ENCODE measurements at places on chromosomes 2 and 18.

- DNase-seq, result no peak
Measured at GRCh38 chr2:58204195-58204959, 36.7 kb downstream of the FANCL start.

DNA sequence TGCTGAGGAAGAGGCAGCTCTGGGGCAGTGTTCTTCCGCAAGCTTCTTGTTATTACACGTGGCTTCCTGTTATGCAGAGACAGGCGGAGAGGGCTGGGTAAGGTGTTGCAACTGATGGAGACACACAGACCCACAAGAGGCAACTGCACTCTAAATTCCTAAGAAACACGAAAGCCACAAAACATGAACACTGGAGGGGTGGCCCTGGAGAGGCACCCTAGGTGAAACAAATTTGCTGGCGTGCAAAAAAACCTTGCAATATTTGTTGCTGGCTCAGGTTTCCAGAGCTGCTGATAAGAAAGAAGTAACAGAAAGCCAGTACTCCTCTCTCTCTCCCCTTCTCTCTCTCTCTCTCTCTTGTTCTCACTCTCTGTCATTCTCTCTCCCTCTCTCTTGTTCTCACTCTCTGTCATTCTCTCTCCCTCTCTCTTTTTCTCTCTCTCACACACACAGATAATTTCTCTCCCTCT lies 31.8 kb downstream of the ARHGAP25 start:
- no peak for DNase-seq

DNA sequence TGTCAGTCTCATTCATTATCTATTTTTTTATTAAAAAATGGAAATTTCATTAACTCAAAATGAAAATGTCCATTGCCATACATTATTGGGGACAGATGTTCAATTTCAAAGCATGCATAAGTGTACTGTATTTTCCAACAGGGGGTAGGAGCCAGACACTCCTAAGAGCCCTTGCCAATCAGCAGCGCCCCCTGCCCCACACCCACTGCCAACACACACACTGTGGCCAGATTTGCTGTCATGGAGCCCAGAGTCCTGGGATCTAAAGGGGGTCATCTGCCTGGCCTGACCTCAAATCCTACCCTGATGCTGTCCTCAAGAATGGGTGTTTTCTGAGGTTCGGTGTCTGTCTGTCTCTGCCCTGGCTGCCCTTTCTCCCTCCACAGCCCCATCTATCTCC lies 162.2 kb upstream of the TWIST2 start:
- DNase-seq, result no peak

- DNase-seq, result no peak
Measured at GRCh38 chr2:88115825-88116518, 11.9 kb downstream of the FABP1 start.

- no peak for DNase-seq
Measured at GRCh38 chr18:22228976-22229375, 59.6 kb downstream of the GATA6 start.

DNA sequence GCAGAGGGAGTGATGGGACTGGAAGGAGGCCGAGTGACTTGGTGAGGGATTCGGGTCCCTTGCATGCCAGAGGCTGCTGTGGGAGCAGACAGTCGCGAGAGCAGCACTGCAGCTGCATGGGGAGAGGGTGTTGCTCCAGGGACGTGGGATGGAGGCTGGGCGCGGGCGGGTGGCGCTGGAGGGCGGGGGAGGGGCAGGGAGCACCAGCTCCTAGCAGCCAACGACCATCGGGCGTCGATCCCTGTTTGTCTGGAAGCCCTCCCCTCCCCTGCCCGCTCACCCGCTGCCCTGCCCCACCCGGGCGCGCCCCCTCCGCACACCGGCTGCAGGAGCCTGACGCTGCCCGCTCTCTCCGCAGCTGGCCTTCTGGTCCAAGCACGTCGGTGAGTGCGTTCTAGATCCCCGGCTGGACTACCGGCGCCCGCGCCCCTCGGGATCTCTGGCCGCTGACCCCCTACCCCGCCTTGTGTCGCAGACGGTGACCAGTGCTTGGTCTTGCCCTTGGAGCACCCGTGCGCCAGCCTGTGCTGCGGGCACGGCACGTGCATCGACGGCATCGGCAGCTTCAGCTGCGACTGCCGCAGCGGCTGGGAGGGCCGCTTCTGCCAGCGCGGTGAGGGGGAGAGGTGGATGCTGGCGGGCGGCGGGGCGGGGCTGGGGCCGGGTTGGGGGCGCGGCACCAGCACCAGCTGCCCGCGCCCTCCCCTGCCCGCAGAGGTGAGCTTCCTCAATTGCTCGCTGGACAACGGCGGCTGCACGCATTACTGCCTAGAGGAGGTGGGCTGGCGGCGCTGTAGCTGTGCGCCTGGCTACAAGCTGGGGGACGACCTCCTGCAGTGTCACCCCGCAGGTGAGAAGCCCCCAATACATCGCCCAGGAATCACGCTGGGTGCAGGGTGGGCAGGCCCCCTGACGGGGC lies 4.6 kb downstream of the PROC start:
- DNase-seq, result no peak

- no peak for DNase-seq
Measured at GRCh38 chr2:110732422-110733413, at the start of gene ACOXL. Gene ACOXL, plus strand, starts transcription at chr2:110732573. Its CDS starts 35,817 bp downstream, at chr2:110768390.

GRCh38 chr2:29080886-29081743 lies 6.8 kb upstream of the PCARE start:
- DNase-seq, result no peak

- no peak for DNase-seq
Measured at GRCh38 chr2:238602223-238602960, 175.7 kb downstream of the ASB1 start.

- DNase-seq, result peak; percentile 15
Measured at GRCh38 chr2:36294316-36294721, 61.3 kb upstream of the CRIM1 start.

DNA sequence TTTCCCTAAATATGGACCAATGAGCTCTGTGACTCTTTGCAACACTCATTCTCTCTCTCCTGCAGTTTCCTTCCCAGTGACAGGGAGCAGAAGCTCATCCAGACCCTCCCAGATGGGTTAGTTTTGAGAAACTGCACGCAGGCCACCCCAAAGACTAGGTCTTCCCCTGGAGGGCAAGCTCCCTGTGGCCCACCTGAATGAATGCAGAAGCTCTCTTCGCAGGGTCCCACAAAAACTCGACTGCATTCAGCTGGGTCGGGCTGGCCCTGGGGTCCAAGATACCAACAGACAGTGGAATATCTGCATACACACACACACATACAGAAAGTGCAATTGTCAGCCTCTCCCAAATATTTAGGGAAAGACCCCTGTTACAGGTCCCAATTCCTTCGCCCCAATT lies 37.0 kb downstream of the TFCP2L1 start:
- no peak for DNase-seq

- no peak for DNase-seq
Measured at GRCh38 chr18:21799721-21800120, 59.1 kb downstream of the MIB1 start.

DNA sequence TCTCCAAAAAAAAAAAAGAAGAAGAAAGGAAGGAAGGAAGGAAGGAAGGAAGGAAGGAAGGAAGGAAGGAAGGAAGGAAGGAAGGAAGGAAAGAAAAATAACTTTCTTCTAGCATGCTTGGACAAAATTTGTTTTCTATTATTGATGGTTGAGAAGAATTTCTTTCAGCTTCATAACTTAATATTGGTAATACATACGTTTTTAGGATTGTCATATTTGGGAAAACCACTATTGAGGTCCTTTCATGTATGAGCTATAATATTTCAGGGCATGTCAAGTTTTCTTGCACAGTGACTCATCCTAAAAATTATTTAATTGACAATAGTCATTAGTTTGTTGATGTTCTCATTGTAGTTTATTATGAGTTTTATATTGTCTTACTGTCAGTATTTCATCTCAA lies 66.4 kb upstream of the PKDCC start:
- no peak for DNase-seq

DNA sequence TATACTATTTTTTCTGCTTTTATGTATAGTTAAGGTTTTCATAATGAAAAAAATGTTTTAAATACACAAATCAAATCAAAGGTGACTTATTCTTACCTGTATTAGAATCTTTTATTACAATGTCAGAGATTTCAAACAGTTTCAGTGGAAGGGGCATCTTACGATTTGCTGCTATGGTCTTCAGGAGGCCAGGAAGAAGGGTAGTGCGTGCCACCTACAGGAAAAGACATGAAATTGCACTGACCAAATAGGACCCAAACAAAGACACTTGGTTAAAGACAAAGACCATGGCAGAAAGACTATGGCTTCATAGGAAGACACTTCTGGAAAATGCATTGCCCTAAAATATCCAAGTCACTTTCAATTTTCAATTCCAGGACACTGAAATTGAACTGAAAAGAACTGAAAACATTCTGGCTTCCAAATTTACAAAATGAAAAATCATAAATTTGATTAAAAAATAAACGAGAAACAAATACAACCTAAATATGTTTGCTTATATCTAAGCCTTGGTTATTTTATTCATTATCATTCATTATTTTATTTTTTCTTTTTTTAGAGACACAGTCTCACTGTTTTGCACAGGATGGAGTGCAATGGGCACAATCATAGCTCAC lies 42.1 kb downstream of the FARSB start:
- no peak for DNase-seq

DNA sequence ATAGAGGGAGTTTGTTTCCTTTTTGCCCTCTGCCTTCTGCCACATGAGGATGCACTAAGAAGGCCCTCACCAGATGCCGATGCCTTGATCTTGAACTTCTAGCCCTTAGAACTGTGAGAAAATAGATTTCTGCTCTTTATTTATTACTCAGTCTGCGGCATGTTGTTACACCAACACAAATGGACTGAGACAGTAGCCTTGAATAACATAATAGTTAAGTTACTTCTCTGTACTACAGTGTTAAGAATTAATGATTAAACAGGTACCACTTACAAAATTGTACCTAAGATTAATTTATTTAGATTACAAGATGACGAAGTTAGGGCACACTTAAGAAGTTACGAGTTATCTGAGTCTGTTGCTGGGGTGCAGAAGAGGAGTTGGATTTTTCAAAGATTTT lies 42.4 kb downstream of the EHBP1 start:
- no peak for DNase-seq

GRCh38 chr18:35938158-35938557 lies 34.3 kb upstream of the RMP24 start:
- no peak for DNase-seq

DNA sequence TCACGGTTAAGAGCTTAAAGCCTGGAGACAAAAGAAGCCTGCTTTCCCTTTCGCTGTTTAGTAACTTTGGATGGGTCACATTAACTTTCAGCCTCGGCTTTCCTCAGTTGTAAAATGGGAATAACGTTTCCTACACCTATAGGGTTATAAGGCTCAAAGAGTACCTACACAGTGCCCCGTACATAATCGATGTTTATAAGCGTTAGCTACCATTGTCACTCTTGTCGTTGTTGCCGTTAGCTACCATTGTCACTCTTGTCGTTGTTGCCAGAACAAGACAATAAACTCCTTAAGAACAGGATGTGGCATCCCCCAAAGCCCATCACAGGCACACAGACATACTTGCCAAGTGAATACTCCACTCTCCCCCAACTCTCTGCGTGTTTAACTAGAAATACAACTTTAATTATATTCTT lies 901 bp upstream of the MFSD6 start:
- no peak for DNase-seq

DNA sequence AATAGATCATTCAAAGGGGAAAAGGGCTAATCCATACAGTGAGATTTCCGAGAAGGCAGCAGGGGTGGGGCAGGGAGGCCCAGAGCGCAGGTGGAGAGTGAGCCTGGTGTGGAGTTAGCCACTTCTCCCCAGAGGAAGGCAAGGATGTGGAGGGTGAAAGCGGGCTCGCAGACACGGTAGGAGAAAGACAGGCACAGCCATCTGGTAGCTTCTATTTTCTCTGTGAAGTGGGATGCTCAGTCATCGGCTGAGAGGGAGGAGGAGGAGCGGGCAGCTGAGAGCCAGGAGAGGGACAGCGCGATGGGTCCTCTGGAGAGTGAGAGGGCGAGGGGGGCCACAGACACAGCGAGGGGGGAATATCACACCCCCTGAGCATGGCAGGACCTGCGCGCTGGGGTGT lies 153.3 kb upstream of the NDUFV2 start:
- no peak for DNase-seq

GRCh38 chr2:9252002-9252357 lies 45.4 kb downstream of the ASAP2 start:
- DNase-seq, result no peak

DNA sequence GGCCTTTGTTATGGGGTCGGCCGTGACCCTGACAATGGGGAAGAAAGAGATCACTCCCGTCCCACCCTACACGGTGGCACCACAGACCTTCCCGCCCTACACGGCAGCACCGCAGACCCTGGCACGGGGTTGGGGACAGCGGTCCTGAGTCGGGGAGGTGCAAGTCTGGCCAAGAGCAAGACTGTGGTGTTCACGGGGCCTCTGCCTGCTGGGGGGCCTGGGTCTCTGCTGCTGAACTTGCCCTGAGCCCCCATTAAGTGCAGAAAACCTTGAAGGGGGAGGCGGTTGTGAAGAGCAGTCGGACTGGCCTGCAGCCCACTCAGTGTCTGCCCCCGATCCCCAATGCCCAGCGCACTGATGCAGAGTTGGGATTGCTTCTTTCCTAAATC lies 75.9 kb downstream of the SLC66A2 start:
- no peak for DNase-seq

DNA sequence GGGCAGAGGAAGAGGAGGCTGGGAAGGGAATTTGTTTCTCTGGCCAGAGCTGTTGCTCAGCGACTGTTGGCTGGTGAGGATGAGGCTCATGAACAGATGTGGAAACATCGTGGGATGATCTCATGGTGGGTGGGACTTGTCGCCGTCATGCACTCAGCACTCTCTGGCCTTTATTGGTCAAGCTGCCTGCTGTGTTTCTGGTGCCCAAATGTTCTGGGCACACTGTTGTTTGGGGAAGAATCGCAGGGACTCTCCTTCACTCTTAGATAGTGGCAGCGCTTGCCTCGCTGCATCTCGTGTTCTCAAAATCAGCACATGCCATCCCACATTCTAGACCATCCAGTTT lies 145.6 kb downstream of the AGAP1 start:
- DNase-seq, result no peak

DNA sequence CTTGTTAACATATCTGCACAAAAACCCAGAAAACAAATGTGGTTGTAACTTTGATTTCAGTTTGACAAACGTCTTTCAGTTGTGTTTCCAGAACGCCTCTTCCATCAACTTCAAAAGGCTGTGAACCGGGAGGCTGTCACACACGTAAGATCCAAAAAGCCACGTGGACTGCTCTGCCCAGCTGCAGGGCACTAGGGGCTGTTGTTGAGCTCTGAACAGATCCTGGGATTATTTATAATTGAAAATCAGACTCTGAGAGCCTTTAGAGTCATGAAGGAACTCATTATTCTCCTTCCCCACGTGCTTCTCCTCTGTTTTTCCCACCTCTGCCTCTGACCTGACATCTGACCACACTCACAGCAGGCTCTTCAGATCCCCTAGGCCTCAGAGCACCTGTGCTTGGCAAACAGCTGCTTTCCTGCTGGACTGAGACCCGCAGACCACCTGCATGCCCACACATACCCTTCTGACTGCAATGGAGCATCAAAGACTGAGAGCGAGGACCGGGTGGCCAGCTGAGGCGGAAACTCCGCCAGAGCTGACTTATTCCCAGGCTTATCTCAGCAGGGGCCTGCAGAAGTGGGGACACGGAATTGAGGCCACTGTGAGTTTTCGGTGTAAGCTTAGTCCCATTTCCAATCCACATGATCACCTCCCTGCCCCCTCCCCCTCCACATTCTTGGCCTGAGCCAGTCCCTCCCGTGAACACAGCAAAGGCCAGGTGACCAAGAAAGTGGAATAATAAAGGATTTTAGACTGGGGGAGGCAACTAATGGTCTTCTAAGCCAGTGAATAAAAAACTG lies 114.8 kb downstream of the ATL2 start:
- peak; percentile 14 for DNase-seq
